ENCODE measurements at places on chromosomes 5 and 9.

GRCh38 chr9:127540664-127541041, 71.4 kb upstream of the STXBP1 start:
- DNase-seq, result no peak

- DNase-seq, result no peak
Observed at GRCh38 chr9:134283111-134283515, 43.1 kb upstream of the RXRA start.

GRCh38 chr9:87671478-87671877, 54.4 kb upstream of the CTSL start:
- DNase-seq, result no peak

GRCh38 chr9:91921371-91921770, 28.7 kb downstream of the ROR2 start:
- no peak for DNase-seq

GRCh38 chr5:43152946-43153345, 32.2 kb downstream of the ZNF131 start:
- no peak for DNase-seq

DNA sequence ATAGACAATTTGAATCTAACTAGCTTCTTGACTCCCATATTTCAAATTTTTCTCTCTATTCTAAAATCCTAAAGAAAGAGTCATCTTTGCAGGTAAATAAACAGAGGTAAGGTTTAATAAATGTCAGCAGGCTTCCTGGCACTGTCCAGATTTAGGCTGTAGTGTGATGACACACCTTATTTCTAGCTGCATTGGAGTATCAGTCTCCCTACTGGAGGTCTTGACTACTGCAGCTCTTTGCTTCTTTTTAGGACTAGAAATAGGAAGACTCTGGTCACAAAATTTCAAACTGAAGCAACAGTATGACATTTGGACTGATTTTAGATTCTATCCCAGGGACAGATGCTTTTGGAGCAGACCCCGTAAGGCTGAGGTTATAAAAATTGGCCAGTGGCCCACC, 40.7 kb upstream of the PPP3R2 start:
- no peak for DNase-seq

GRCh38 chr9:28389411-28389810, 816.1 kb upstream of the C9orf72 start:
- no peak for DNase-seq

DNA sequence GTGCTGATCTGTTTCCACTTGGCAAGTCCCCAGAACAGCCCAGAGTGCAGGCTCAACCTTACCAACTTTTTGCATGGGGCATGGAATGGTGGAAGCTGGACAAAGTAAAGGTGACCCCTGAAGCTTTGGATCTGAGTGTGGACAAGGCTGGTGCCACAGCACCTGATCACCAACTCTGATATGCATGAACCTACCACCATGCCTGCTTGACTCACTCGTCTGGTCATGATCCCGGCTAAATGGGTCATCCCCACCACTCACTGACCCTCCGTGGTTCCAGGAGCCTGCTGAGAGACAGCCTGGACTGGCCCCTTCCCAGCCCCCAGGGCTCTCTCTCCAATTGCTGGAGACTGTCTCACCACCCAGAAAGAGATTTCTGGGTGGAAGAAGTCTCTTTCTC, 14.4 kb upstream of the SLC22A4 start:
- no peak for DNase-seq

Measured in stimulated activated CD8-positive, alpha-beta memory T cell treated with anti-CD3 and anti-CD28 coated beads, Interleukin-2, amount 100 ng/mL, for 1 hour (primary cell).